ENCODE measurements at places on chromosomes 3 and 15.

- no peak for DNase-seq
Observed at GRCh38 chr15:69852482-69852881, 245.2 kb downstream of the TLE3 start.

DNA sequence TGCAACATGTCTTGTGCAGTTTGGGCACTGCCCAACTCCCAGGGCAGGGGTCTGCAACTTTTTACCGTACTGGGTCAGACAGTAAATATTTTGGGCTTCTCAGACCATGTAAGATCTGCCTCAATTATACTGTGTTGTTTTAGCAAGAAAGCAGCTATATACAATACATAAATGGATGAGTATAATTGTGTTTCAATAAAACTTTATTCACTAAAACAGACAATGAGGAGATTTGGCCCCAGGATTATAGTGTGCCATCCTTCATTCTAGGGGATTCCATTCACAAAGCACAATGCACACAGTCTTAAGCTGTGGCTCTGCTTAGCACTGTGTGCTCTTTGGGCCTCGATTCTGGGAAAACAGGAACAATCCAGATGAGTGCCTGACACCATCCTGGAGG lies 354.4 kb upstream of the PROK2 start:
- no peak for DNase-seq

GRCh38 chr3:97970156-97970555 lies 2.1 kb downstream of the RIOX2 start:
- DNase-seq: no peak

DNA sequence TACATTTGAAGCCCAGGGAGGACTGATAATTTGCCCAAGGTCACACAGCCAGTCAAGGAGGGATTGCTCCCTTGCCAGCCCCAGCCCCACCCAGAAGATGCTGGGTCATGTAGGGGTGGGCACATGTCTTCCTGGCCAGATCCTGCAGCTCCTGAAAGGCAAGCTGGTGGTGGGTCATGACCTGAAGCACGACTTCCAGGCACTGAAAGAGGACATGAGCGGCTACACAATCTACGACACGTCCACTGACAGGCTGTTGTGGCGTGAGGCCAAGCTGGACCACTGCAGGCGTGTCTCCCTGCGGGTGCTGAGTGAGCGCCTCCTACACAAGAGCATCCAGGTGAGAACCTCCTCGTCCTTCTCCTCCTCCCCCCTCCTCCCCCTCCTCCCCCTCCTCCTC lies 13.2 kb downstream of the ISG20 start:
- no peak for DNase-seq

GRCh38 chr15:81268881-81269601 lies 54.9 kb downstream of the STARD5 start:
- DNase-seq: no peak

DNA sequence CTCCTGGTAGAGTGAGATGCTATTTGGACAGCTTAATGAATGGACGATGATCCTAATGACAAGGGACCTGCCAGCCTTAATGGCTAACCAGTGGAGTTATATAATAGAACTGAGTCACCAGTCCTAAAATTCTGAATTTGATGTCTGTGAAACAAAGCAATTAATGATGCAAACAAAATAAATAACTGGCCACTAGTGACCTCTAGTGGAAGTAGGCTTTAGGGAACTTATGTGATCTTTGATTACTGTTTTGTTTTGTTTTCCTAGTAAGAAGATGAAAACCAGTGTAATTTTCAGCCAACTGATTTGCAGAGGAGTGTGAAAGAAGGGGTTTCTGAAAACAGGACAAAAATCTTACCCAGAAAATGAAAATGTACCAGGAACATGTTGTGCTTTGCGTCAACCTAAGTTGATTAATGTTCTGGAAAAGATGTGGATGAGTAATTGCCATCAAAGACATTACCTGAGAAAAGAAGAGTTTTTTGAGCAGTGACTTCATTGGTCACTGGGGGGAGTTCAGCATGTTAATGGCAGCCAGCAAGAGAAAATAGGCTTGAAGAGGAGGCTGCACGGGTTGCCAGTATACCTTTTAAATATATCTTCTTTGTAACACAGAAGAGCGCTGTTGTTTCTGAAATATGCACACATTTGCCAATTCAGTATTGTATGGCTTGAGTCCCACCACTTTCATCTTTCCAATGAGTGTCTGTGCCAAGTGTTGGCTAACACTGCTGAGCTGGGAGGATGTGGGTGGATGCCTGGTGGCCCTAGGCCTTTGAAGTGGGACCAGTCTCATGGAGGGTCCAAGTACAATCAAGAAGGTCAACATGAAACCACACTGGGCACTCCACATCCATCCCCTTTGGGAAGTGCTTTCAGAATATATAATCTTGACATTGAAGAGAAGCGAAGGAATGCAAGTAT lies 9.3 kb downstream of the VEPH1 start:
- no peak for DNase-seq

DNA sequence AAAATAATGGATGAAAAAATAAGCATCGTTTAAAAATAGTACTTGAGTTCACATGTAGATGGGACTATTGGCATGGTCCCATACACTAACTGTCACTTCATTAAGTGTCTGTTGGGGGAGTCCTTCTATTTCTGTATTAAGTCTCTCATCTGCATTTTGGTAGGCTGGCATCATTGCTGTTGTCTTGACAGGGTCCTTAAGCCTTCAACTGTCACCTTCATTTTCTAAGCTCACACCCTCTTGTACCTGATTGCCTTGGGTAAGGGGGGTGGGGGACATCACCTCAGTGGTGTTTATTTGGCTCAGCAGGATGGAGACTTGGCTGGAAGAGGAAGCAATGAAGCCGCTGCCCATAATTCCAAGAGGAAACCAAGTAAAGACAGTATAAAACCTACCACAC lies 202.0 kb upstream of the VEPH1 start:
- no peak for DNase-seq

DNA sequence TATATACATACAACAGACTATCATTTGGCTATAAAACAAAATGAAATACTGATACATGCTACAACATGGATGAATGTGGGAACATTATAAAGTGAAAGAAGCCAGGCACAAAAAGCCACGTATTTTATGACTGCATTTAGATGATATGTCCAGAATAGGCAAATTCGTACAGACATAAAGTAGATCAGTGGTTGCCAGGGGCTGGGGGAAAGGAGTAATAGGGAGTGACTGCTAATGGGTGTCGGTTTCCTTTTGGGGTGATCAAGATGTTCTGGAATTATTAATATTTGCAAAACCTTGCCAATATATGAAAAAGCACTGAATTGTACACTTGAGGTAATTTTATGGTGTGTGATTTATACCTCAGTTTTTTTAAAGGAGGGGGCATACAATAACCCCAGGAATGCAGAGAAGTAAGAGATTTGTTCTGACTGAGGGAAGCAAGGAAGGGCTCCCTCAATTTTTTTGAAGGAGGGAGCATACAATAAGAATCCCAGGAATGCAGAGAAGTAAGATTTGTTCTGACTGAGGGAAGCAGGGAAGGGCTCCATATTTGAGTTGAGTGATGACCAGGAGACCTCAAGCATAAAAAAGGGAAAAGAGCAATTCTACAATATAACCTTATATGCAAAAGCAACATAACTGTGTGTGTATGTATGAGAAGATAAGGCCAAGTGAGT lies 6.2 kb downstream of the PSMD6 start:
- DNase-seq: no peak
